ENCODE measurements at places on chromosomes 7 and 10. TPM values are rescaled to one million over a fixed set of nuclear protein-coding genes. Genes with fewer than 3 reads are reported as not detected.

Gene TEX36
- total RNA-seq: not detected

DNA sequence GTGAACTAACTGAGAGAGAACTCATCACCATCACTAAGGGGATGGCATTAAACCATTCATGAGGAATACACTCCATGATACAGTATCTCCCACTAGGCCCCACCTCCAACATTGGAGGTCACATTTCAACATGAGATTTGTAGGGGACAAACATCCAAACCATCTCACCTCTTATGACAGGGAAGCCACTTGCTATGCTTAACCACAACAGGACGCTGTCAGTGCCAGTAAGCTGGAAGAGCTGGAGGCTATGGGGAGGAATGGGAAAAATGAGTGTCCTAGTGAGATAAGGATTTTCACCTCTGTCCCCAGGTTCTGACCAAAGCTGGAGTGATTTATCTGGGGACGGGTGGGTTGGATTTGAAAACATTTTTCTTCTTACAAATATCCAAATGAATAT lies 17.6 kb downstream of the PLCE1 start:
- no peak for DNase-seq

DNA sequence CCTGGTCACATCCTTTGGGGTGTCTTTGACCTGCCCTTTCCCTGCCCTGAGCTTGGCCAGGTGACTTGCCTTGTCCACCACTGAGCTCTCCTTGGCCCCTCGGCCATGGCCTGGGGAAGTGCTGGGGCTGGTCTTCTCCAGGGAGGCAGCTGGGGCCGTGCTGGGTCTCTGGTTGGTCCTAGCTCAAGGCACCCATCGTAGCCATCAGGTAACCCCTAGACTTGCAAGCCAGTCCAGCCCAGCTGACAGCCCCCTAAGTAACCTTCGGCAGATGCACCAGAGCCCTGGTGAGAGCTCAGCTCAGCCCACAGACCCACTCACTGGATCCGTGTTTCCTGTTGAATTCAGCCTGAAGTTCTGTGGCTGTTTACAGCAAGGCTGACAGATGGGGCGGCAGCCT lies 176.2 kb upstream of the SHH start:
- peak; percentile 52 for DNase-seq

DNA sequence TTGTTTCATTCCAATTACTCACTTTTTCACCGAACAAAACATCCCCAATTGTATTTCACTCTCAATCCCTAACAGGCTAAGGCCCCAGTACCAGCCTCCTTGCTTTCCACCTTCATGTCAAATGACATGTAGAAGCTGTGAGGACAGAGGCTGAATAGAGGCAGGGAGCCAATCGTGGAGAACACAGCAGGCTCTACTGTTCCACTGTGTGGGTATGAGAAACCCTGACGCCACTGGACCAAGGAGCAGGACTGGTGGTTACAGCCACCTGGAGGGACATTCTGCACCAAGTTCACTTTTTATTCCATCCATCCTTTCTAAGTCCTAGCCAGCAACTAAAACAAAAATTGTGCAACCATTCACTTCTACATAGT lies 502.8 kb downstream of the SORCS1 start:
- no peak for DNase-seq

Gene MRLN
- total RNA-seq: not detected

Gene NXPH1
- 0.32 TPM for total RNA-seq

DNA sequence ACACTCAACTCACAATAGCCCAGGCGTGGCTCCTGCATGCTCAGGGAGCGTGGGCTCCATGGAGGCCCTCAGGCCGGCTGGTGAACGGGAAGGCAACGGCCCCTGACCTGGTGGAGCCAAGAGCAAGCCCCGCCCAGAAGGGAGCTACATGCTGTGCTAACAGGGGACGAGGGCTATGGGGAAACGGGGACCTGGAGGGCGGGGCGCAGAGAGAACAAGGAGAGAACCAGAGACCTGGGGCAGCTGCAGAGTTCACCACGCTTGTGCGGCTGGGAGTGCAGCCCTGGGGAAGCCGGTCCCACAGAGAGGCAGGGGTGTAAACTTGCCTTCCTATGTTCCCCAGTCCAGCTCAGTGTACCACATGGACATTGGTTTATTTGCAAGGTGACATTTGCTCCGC lies 69.2 kb upstream of the PPP2R2D start:
- no peak for DNase-seq

Data from ascending aorta (tissue), 2 donors.